Stimulated activated naive CD4-positive, alpha-beta T cell (primary cell): ENCODE measurements at places on chromosomes 11 and 22.

DNA sequence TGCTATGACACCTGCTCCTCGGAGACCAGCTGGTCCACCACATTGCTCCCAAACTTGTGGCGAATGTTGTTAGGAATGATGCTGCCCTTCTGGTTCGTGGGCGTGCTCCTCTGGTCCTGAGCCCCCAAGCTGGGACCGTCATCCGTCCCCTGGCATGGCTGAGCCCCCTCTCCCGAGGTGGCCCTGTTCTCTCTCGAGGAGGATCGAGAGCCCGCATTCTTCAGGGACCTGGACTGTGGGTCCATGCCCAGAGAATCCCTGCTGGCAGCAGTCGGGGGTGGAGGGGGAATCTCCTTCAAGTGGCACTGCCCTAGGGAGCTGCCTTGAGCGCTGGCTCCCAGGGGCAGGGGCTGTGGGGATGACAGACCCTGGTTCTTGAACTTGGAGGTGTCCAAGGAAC lies 17.4 kb downstream of the TST start:
- no peak for DNase-seq

- DNase-seq = no peak
These were observed 453.7 kb downstream of the INSC start for GRCh38 chr11:15568440-15568839.

DNA sequence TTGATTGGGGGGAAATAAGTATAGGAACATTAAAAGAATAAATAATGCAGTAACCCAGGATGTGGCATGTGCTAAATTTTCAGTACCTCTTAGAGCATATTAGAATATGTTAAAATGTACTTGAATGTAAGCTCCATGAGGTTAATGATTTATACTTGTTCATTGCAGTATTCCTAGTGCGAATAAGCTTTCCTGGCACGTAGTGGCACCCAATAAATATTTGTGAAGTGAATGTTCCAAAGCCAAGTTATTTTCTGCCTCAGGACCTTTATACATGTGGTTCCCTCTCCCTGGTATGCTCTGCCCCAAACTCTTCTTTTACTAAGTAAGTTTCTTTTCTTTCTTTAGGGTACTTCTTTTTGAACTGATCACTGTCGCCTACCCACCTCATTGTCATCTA lies 118.8 kb downstream of the DBX1 start:
- DNase-seq = no peak

GRCh38 chr11:67278135-67278938 lies 10.8 kb upstream of the ANKRD13D start:
- DNase-seq = no peak
